ENCODE measurements at places on chromosomes 7 and 10.

GRCh38 chr10:71729161-71729636, 9.6 kb upstream of the C10orf105 start:
- DNase-seq: peak; percentile 91

DNA sequence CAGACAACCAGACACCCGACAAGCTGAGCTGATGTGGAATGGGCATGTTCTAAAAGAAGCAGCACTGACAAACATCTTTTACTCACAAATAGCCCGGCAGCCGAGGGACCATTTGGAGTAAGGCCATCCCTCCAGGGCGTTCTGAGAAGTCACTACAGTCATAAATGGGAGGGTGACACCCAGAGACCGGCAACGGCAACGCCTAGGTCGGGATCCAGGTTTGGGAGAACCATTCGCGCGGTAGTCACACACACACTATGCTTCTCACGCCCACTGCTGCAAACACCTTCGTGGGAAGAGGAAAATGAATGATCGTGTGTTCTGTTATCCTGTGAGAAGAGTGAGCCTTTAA, 9.8 kb downstream of the TNS3 start:
- DNase-seq: no peak

DNA sequence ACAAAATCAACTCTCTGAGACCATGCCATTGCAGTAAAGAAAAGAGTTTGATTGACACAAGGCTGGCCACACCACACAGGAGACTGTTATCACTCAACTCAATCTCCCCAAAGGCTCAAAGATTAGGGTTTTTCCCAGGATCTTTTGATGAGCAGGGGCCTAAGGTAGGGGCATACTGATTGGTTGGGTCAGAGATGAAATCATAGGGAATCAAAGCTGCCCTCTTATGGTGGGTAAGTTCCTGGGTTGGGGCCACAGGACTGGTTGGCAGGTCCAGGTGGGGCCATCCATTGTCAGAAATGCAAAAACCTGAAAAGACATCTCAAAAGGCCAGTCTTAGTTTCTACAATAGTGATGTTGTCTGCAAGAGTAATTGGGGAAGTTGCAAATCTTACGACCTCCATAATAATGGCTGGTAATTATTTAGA, 91.6 kb downstream of the AKR1D1 start:
- DNase-seq: no peak

GRCh38 chr10:99467236-99467999, 37.0 kb upstream of the GOT1 start:
- DNase-seq: no peak

DNA sequence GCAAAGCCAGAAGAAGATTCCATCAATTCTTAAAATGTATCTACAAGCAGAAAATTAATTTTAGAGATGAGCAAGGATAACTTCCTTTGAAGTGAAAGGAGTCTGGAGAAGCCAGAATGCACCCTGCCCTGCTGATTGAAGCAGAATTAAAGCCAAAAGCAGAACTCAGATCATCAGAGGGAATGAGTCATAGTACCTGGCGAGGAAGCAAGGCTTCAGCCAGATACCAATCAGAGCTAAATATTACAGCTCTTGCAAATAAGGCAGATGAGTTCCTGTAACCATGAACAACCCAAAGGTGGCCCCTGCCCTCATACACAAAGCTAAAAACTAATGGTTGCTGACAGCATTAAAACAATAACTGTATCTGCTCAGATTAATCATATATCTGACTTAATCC, 10.4 kb downstream of the HTR7 start:
- DNase-seq: no peak

- no peak for DNase-seq
Measured at GRCh38 chr10:123470336-123470921, 195.7 kb upstream of the GPR26 start.

DNA sequence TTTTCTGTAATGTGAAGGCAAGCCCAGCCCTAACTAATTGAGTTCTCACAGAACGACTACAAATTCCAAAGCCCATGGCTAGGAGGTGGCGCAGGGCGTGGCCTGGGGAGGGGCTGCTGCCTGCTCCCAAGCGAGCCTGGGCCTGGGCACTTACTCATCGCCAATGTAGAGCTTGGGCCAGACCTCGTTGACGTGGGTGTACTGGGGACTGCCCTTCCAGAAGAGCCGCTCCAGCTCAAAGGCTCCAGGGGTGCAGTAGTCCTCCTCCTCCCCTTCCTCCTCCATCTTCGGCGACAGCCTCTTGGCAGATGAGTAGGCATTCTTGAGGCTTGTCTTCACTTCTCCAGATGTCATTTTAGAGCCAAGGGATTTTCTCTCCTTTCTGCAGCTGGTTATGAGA, 53.3 kb upstream of the SAMD8 start:
- DNase-seq: no peak

Data from hematopoietic multipotent progenitor cell treated with erythropoietin and hydrocortisone succinate and interleukin-3 and kit ligand, for 8 days (in vitro differentiated cells).